ENCODE measurements at places on chromosomes 12 and 14.
A peak's percentile ranks its signal among the peaks of the same experiment; 100 is the strongest.

GRCh38 chr14:54366736-54367735 lies 29.8 kb upstream of the CDKN3 start:
- DNase-seq: peak; percentile 19

DNA sequence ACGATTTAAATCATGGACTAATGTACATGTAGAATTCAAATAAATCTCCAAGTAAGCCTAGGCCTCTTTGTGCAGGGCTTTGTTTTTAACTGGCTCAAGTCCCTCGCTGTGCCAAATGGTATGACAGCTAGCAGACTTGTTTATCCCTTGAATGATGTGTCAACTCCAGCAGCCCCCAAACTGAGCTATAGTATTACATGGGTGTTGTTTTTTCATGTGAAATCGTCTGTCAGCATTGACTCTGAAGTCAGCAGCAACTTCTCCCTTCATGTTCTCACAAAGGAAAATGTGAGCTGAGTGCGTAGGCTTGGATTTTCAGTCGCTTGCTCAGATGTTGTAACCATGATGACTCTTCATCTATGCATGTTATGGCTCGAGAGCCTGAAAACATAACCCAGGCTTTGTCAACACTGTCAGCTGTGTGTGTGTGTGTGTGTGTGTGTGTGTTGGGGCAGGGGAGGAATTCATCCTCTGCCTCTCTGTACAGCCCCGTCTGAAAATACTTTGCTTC lies 73.3 kb downstream of the PTHLH start:
- DNase-seq: peak; percentile 61

DNA sequence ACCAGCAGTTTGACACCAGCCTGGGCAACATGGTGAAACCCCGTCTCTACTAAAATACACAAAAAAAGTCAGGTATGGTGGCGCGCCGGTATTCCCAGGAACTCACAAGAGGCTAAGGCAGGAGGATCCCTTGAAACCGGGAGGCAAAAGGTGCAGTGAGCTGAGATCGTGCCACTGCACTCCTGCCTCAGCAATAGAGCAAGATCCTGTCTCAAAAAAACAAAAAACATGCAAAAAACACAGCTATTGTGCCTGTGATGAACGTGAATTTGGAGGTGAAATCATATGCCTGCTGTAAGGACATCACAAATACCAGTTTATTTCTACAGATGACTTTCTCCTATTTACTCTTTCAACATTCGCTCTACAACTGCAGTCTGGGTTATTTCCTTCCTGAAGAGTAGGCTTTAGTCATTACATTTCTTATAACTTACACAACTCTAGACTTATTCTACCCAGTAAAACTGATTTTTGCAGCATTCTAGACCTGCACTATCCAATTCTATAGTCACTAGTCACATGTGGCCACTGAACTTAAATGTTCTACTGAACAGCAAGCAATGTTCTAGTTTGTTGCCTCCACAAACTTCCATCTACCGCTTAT lies 48.3 kb downstream of the HNRNPC start:
- DNase-seq: no peak

DNA sequence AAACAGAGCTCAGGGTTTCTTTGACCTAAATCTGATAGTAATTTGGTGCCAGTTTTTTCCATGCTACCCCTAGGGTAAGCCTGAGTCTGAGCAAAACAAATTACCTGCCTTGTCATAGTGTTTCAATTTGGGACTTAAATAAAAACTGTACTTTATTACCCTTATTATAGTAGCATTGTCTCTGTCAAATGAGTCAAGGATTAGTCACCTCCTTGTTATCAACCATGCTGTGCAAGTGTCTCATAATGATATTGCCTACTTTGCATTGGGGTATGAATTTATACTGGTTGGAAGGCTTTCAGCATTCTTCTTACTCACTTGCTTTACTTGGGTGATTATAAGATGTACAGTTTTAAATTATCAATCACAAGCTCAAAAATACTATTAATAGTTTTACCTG lies 380.0 kb downstream of the LRFN5 start:
- DNase-seq: no peak

DNA sequence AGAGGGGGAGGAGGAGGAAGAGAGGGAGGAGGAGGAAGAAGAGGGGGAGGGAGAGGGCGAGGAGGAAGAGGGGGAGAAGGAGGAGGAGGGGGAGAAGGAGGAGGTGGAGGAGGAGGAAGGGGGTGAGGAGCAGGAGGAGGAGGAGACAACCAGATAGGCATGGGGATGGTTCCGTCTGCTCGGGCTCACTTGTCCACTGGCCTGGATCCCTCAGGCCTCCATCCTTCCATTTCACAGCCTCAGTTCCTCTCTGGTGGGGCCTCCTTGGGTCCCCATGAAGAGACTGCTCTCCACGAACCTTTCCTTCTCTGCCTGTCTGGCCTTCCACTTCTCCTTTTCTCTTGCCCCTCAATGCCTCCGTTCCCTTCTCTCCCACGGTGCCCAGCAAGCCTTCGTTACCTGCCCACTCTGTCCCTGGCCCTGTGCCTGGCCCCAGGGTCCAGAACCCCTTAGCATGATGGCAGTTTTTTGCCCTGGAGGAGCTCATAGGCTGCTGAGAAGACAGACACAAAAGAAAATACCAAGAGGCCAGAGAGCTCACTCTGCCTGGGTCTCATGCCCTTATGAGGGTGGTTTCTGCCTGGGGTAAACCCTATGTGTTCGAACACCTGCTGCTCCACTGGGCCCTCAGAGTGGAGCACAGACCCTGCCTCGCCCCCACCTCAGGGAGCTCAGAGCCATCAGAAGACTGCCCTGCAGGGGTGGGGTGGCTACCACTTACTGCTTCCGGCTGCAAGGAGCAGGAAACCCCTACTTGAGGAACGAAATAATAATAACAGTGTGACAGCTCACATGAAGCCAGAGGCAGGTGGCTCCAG lies 11.7 kb upstream of the CACNA2D4 start:
- no peak for DNase-seq

GRCh38 chr12:33277376-33277775 lies 162.2 kb downstream of the SYT10 start:
- no peak for DNase-seq

DNA sequence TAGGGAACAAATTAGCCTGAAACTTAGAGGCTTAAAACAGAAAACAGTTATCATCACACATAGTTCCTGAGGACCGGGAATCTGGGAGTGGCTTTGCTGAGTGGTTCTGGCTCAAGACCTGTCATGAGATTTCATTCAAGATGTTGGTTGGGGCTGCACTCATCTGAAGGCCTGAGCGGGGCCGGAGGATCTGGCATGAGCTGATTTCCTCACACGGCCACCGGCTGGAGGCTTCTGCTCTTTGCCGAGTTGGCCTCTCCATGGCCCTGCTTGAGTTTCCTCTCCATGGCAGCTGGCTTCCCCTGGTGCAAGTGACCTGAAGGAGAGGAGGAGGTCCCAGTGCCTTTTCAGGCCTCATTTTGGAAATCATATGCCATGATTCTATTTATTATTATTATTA lies 128.1 kb downstream of the PAPOLA start:
- DNase-seq: no peak

DNA sequence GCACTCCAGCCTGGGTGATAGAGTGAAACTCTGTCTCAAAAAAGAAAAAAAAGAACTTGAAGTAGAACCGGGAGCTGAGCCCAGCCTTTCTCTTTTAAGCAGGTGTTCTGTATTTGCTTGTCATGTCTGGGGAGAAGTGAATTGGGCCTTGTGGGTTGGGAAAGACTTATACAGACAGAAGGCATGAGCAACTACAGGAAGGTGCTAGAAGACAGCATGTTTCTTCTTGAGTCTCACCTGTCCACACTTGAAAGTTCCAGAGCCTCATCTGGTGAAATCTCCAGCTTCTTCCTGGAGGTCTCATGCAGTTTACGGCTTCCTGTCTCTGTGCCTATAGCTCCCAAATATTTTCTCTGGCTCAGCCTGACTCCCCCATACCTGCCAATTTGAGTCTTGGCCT lies 2.5 kb downstream of the PGAM5 start:
- DNase-seq: no peak

- no peak for DNase-seq
Measured at GRCh38 chr12:34126239-34126641, 103.9 kb downstream of the ALG10 start.

- no peak for DNase-seq
Measured at GRCh38 chr12:121263206-121263935, 33.1 kb downstream of the CAMKK2 start.

- DNase-seq: no peak
Measured at GRCh38 chr14:22464422-22465142, 124.4 kb downstream of the DAD1 start.

DNA sequence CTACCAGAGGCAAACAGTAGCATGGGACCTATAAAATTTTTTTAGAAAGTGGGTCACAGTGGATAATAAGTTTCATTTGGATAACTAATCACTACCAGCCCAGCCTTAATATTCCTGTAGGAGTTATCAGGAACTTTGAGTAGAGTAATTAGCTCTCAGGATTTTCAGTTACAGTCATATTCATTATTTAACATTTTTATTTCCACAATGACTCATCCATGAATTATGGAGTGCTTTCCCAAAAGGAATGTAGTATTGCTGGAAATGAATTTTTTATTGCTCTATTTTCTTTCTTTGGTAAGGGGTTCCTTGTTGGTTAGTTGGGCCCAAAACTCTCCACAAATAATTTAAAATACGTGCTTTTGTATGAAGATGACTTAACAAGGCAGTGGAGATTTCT lies 53.7 kb downstream of the ERC1 start:
- no peak for DNase-seq

DNA sequence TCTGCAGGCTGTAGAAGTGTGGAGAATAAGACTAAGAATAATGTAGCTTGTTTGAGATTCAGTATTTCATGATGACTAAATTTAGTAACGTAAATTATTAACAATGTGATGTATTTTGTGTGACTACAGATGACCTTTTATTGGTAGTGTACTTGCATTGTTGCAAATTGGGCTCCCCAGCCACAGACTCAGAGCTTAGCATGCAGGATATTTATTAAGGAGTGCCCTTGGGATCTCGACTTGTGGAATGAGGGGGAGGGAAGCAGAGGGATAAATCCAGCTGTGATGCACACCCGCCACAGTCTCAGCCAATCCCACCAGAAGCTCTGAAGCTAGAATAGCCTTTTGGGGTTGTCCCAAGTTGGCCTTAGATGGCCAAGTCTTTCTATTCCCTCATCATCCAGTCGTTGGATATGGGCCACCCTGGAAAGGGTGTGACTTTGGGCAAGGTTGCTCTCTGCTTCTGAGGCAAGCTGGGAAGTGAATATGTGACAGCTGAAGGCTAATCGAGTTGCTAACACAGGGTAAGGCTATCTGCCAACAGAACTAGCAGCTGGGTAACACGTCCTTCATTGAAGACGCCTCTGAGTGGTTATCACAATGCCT lies 42.1 kb upstream of the USP44 start:
- no peak for DNase-seq

GRCh38 chr14:32329690-32330285 lies 690 bp downstream of the AKAP6 start:
- DNase-seq: no peak

DNA sequence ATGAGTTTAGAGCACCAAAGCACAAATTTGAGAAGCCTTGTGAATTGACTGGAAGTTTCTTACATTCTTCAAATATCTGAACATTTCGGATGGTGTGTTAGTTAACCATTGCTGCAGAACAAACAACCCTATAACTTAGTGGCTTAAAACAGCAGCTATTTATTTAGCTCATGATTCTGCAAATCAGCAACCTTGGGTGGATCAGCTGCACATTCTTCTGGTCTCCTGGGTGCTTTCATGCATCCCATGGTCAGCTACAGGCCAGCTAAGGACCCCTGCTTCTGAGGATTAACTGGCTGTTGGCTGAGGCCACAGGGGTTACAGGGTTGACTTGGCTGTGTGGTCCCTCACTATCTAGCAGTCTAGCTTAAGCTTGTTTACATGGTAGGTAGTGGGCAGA lies 114.0 kb upstream of the HIF1A start:
- no peak for DNase-seq

- no peak for DNase-seq
Measured at GRCh38 chr14:47235619-47236018, 439.8 kb downstream of the MDGA2 start.

- DNase-seq: no peak
Measured at GRCh38 chr14:64707661-64708060, 3.4 kb downstream of the PLEKHG3 start.

GRCh38 chr12:67695974-67696373 lies 47.4 kb downstream of the DYRK2 start:
- DNase-seq: no peak

GRCh38 chr12:20018406-20018805 lies 349.9 kb upstream of the PDE3A start:
- no peak for DNase-seq

DNA sequence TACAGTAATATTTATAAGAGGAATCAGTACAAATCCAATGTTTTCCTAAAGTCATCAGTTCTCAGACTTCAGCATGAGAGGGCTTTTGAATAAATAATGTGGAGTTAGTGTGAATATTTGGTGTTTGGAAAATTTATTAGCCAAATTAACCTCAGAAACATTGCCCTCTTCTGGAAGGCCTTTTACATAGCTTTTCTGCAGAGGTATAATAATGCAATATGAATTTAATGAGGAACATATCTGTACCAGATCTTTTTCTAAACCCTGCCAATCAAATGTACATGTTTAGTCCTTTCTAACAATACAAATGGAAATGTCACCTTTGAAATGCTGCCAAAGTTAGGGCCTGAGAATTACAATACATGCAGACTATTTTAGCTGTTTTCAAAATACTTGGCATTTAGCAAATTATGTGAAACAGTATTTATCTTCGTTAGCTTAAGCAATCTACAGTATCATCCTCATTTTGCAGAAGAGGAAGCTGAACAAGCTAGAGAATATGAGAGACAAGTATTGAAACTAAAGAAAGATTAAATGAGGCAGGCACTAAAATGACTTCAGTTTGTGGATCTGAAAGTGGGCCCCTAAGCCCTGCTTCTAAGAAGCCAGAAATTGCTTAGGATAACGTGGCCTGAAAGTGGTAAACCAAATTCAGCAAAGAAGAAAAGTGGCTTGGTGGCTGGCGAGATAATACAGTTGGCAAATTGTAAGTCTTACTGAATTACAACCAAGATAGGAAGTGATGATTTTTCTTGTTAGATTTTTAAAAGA lies 60.4 kb upstream of the MANSC4 start:
- DNase-seq: no peak

DNA sequence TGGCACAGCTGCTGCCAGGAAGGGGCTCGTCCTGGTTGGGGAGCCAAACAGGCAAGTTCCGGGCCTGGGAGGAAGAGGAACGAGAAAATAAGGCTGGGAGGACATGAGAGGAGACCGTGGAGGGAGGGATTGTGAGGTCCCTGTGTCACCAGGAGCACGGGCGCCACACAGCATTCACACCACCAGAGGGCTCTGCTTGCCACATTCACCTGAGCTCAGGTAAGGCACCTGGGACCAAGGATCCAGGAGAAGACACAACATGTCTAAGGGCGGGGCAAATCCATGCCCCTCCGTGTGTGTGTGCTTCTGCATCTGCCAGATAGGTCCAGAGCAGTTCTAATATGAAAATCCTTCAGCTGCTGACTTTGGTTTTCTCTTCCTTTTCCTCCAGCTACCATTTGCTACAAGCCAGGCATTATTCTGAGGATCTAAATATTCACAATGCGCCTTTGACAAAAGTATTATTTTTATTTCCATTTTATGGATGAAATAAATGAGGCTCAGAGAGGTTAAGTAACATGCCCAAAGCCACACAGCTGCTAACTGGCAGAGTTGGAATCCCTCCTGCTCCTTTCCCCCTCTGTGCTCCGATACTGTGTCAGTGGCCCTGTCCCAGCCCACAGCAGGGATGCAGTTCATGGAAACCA lies 14.6 kb downstream of the RAPGEF3 start:
- no peak for DNase-seq

- DNase-seq: no peak
Measured at GRCh38 chr12:55937981-55938380, 7.0 kb downstream of the DGKA start.

GRCh38 chr12:16691624-16692023 lies 85.7 kb upstream of the LMO3 start:
- no peak for DNase-seq

GRCh38 chr12:9730011-9730410 lies 2.9 kb downstream of the CLECL1 start:
- DNase-seq: no peak

Measured in T1000 (cell line).